ENCODE measurements at places on chromosomes 6 and 20.
A peak's percentile ranks its signal among the peaks of the same experiment; 100 is the strongest.

- DNase-seq: no peak
Measured at GRCh38 chr20:59571151-59571550, 33.2 kb upstream of the PHACTR3 start.

- no peak for DNase-seq
Measured at GRCh38 chr6:10521104-10521808, at the start of gene GCNT2. Gene GCNT2, plus strand, starts transcription at chr6:10521351. Its CDS starts 7,561 bp downstream, at chr6:10528912.

GRCh38 chr6:71420693-71421328, 132.2 kb downstream of the OGFRL1 start:
- peak; percentile 28 for DNase-seq

DNA sequence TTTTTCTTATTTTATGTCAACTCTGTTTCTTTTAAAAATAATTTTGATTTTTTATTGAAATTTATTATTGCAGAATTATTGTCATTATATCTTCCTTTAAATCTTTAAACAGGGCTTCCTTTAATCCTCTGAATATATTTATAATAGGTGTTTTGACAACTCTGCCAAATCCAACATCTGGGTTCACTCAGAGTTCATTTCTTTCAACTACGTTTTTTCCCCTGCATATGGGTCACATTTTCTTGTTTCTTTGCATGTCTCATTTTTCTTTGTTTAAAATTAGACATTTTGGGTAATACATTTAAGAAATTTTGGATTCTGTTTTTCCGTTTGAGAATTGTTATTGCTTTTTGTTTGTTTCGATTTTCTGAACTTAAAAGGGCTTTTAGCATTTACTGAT, 655.1 kb upstream of the CITED2 start:
- DNase-seq: no peak

GRCh38 chr6:111952821-111953540, 79.7 kb upstream of the FYN start:
- DNase-seq: no peak

- DNase-seq: no peak
Measured at GRCh38 chr6:100452998-100453397, 11.7 kb downstream of the SIM1 start.

DNA sequence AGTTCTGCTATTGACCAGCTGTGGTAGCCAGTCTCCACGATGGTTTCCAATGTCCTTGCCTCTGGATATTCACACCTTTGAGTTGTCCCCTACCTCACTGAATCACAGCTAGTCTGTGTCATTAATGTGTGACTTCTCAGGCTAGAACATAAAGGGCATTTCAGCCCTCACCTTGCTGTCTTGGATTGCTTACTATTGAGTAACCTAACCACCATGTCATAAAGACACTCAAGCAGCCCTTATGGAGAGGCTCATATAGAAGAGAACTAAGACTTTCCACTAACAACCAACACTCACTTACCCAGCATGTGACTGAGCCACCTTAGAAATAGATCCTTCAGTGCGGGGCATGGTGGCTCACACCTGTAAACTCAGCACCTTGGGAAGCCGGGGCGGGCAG, 19.1 kb upstream of the ABCC10 start:
- no peak for DNase-seq

- no peak for DNase-seq
Measured at GRCh38 chr6:170010665-170011203, 259.3 kb downstream of the ERMARD start.

DNA sequence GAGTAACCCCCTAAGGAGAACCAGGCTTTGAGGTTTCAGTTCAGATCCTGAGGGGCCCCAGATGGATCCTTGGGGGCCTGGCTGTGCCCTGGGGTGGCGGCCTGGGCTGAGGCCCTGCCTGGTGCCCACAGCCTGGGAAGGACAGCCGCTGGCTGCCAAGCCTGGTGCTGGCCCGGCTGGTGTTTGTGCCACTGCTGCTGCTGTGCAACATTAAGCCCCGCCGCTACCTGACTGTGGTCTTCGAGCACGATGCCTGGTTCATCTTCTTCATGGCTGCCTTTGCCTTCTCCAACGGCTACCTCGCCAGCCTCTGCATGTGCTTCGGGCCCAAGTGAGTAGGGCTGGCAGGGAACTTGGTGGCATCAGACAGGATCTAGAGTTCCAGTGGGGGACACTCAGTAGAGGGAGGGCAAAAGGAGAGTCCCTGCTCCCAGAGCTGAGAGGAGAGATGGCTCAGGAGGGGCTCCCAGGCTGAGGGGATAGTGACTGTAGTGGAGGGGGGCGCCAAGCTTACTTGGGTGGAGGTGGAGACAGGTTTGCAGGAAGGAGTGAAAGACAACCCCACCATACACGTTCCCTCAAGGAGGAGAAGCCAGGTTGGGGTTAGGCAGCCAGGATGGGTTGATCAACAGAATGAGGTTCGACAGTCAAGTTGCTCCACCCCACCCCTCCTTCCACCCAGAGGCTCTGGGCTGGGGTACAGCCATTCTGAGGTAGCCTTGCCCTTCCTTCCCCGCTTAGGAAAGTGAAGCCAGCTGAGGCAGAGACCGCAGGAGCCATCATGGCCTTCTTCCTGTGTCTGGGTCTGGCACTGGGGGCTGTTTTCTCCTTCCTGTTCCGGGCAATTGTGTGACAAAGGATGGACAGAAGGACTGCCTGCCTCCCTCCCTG, 9.5 kb downstream of the SLC29A1 start:
- DNase-seq: no peak

GRCh38 chr6:159557031-159557430, 136.0 kb downstream of the SOD2 start:
- no peak for DNase-seq

DNA sequence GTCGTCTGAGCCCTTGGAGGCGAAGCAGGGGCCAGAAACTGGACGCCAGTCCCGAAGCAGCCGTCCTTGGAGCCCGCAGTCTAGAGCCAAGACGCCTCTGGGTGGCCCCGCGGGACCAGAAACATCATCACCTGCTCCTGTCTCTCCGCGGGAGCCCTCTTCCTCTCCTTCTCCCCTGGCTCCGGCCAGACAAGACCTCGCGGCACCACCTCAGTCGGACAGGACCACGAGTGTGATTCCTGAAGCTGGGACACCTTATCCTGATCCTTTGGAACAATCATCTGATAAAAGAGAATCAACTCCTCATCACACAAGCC, 416 bp downstream of the RSPH4A start:
- no peak for DNase-seq

DNA sequence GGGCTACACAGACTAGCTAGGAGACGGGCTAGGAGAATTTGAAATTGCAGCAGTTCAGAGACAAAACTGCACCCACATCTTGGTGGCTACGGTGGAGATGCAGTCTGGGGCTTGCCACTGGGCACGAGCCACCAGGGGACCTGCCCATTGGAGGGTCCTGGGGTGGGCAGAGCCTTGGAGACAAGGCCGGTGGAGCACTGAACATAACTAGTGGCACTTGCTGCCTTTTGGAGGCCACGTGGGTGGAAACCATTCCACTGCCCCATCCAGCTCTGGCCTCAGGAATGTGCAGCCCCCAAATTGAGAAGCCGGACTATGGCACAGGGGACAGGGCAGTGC, 113.4 kb downstream of the NFATC2 start:
- no peak for DNase-seq

GRCh38 chr6:40444312-40444711, 142.9 kb downstream of the LRFN2 start:
- DNase-seq: no peak

GRCh38 chr6:35341557-35341956, 801 bp upstream of the PPARD start:
- DNase-seq: no peak

- no peak for DNase-seq
Measured at GRCh38 chr6:89183294-89183693, 33.9 kb downstream of the GABRR1 start.

GRCh38 chr20:46265539-46265938, 42.8 kb downstream of the CDH22 start:
- DNase-seq: no peak

- no peak for DNase-seq
Measured at GRCh38 chr6:63788569-63788968, 153.0 kb downstream of the PHF3 start.

DNA sequence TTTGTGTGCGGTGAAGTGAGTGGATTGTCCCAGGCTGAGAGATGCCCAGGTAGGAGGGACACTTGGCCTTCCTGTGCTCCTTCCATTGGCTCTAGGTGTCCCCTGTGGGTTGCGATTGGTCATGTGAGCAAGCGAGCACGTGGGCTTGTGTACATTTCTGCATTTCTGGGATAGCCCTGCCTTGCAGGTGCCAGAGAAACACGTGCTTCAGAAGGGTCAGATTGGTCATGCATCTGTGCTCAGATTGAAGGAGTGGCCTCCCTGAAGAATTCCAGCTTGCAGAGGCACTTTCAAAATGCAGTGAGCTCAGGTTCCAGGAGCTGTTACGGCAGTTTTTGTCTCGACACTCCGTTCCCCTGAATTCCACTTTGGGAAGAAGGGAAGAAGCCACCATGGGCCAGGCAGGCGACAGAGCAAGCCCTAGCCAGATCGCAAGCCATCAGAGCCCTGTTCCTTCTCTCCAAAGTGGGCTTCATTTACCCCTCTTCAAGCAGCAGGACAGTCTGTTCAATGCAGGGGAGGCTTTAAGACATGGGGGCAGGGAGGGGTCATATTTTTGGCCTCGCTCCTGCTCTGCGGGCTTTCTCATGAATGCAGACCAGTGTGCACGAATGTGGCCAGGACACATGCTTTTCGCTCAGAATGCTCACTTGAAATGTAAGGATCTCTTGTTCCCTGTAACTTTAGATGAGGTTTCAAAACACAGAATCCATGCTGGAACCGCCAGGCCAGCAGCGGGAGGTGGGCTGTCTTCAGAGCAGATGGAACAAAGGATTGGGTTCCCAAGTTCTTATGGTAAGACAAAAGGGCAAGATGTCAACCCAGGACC, 78.6 kb upstream of the AKAP12 start:
- no peak for DNase-seq

DNA sequence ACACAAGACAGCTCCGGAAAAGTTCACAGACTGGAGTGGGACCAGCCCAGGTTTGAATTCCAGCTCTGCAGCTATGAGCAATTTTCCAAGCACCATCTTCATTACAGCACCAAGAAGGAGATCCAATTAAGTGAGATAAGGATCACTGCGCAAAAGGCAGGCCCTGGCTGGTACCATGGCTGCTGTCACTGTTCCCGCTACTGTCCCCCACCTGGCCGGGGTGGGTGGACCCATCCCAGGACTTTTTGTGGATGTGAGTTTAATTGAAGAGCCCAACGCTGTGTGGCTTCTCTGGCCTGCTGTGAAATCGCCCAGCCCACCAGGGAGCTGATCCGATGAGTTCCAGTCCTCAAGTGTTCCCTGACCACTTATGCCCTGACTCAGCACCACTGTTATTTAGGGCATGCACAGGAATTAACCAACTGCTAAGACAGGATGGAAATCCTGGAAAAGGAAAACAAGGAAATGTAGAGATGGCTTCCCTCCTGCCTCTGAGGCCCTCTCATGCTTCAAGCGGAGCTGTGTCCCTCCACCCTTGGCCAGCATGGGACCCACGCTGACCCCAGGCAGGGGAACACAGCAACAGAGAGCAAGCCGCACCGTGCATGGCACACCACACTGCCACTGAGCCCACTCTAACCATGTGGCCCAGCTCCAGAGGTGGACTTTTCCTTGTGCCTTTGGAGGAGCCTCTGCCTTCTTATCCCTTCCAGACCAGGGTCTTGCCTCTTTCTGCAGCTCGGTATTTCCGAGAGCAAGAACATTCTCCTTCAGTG, 150.0 kb upstream of the CST7 start:
- DNase-seq: no peak

DNA sequence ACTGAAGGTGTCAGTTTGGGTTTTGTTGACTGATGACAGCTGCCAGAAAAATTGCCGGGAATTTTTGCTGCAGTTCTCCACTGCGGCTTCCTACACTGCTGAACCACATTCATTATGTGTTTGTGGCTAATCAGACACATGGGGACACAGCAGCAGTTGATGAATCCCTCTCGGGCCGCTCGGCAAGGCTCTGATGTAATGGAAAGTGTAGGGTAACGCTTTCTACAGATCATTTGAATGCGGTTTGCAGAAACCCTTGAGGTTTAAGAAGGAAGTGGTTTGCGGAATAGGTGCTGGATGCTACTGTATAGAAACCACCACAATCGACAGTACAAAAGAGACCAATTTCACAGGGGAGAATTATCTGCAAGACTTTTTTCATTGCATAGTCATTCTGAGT, 138.7 kb upstream of the SASH1 start:
- no peak for DNase-seq

DNA sequence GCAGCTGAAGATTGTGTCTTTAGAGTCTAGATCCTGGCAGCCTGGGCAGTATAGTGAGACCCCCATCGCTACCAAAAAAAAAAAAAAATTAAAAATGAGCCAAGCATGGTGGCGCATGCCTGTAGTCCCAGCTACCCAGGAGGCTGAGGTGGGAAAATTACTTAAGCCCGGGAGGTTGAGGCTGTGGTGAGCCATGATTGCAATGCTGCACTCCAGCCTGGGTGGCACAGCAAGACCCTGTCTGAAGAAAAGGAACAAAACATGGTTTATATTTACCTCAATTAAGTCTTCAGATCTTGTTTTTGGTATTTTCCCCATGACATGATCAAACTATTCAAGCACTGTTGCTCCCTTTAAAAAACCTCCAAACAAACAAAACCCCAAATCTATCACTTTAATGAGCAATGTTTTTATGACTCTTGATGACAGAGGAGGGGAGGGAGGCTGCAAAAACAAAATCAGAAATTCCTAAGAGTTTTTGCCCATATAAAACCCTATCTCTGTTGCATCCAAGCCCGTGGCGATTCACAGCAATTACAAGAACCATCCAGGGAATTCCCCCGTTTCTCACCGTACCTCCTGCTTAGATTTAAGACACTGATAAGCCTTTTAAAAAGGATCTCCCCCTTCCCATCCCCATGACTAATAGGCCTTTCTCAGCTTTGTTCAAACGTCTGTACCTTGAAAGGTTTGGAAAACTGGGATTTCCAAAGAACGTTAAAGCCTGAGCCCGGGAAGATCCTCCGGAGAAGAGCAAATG, 259.9 kb downstream of the BMP7 start:
- no peak for DNase-seq

- DNase-seq: no peak
Measured at GRCh38 chr6:137676888-137677287, 182.7 kb upstream of the OLIG3 start.

DNA sequence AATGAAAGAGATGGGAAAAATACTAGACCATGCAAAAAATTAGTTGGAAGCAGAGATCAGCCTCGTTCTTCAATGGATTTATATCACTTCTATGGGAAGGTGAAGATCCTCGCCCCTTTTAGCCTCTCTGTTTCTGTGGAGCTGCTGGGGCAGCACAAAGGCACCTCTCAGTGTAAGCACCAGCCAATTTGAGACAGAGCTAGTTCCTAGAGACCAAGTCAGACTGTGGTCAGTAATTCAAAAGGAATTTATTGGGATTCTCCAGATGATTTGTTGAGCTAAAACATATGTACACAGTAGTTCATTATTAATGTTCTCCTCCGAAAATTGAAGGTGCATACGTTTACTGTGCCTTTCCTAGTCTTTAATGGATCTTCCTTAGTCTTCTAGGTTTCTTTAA, 42.4 kb downstream of the SCGN start:
- no peak for DNase-seq

- no peak for DNase-seq
Measured at GRCh38 chr20:17560344-17561074, 9.4 kb upstream of the DSTN start.

- DNase-seq: no peak
Measured at GRCh38 chr6:166757232-166758135, 130.4 kb upstream of the RPS6KA2 start.
